ENCODE measurements at places on chromosomes 1 and 21.
A peak's percentile ranks its signal among the peaks of the same experiment; 100 is the strongest.

- DNase-seq, result no peak
These were observed 430.6 kb upstream of the DAB1 start for GRCh38 chr1:57854436-57854835.

- peak; percentile 27 for DNase-seq
These were observed 35.5 kb downstream of the CACHD1 start for GRCh38 chr1:64505232-64505943.

DNA sequence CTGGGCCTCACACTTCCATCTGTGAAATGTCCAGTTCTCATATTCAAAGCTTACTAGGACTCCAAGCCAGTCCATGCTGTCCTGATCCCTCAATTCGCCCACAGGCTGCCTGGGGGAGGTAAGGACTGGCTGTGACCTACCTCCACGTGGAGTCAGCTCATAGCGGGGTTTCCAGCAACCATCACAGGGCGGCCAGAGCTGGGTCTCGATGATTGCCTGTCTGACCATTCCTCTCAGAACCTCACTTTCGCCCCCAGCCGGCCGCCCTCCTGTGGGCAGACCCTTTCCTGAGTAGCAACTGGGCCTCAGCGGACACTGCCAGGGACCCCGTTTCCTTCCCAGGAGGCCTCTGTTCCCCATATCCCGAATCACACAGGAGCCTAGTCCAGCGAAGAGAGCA, 3.4 kb upstream of the RUNX3 start:
- no peak for DNase-seq

- DNase-seq, result no peak
These were observed 270.9 kb downstream of the TNR start for GRCh38 chr1:175472464-175472863.

DNA sequence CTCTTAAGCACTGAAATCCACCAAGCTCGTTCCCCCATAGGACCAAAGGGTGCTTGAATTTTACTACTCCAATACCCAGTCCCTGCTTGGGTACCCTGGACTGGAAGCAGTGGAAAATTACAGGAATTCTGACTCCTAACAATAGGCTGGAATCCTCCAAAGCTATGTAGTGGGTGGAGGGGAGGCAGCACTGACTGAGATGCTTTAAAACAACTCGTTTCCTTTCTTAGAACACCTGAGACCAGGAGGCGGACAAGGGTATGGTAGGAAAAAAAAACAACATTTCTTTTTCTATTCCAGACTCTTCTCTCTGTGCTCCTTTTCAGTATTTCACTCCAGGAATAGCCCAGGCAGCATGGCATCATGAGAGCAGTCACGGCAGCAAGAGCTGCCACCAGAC, 2.3 kb downstream of the PEF1 start:
- no peak for DNase-seq

DNA sequence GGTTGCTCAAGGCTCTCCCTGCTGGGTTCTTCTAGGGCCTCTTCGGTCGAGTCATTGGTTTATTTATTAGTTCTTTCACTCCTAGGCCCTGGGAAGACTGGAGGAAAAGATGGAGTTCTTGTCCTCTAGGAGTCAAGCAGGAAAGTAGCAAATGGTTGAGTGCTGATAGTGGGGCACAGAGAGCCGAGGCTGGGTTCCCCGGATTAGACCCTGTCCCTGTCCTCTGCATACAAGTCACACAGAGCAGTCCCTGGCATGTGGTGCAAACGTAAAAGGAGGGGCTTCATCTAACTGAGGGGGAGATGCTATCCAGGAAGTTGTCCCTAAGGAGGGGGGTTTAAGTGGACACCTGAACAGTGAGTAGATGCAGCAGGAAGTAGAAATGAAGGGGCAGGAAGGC, 19.2 kb upstream of the KCNE2 start:
- DNase-seq, result no peak

GRCh38 chr1:3005771-3006170, 15.5 kb upstream of the ACTRT2 start:
- DNase-seq, result no peak

DNA sequence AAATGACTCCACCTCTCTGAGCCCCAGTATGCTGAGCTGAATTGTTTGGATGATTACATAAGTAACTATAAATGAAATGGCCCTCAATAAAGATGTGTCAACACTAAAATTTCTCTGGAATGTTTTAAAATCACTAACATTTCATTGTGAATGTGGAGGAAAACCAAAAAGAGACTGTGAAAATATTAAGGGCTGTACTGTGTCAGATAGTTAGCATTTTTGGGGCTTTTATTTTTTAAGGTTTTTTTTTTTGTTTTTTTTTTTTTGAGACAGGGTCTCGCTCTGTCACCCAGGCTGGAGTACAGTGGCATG, 6.3 kb downstream of the MYOC start:
- no peak for DNase-seq

DNA sequence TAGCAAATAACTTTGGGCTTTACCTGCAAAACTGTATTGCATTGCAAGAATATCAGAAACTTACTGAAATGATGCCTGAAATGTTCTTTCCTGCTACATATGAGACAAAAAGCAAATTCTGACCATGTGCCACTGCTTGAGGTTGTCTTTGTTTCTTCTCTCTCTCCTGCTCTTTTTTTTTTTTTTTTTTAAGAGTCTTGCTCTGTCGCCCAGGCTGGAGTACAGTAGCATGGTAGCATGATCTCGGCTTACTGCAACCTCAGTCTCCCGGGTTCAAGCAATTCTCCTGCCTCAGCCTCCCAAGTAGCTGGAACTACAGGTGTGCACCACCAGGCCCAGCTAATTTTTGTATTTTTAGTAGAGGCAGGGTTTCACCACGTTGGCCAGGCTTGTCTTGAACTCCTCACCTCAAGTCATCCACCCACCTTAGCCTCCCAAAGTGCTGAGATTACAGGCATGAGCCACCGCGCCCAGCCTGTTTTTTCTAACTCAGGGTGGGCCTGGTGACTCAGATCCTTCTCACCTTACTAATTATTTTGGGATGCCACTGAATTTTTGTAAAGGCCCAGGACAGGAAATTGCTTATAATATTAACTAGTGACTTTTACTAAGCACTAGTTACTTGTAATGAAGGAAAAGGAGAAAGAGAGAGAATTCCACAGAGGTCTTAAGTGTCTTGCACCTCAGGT, 35.9 kb downstream of the DNASE2B start:
- no peak for DNase-seq

Data from NCI-H2107 (cell line).